Astrocyte of the spinal cord (primary cell): ENCODE measurements at places on chromosomes 5 and 9.

DNA sequence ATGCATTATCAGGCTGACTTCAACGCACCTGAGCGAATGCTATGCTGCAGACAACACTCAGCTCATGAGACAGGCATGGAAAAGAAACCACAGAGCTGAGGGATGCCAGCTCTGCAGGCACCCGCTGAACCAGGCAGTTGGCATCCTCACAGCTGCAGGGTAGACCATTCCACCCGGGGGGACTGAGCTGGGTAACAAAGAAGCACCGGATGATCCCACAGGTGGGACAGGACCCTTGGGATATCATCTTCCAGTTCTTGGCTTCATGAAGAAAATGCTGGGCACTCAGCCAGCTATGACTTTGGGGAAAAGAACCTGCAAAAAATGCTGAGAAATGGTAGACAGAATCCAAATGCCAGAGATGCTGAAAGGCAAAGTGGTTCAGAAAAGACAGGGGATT, 9.6 kb downstream of the EPB41L4B start:
- DNase-seq, result peak; percentile 36

- no peak for DNase-seq
Observed at GRCh38 chr5:7518947-7519560, 123.1 kb downstream of the ADCY2 start.

DNA sequence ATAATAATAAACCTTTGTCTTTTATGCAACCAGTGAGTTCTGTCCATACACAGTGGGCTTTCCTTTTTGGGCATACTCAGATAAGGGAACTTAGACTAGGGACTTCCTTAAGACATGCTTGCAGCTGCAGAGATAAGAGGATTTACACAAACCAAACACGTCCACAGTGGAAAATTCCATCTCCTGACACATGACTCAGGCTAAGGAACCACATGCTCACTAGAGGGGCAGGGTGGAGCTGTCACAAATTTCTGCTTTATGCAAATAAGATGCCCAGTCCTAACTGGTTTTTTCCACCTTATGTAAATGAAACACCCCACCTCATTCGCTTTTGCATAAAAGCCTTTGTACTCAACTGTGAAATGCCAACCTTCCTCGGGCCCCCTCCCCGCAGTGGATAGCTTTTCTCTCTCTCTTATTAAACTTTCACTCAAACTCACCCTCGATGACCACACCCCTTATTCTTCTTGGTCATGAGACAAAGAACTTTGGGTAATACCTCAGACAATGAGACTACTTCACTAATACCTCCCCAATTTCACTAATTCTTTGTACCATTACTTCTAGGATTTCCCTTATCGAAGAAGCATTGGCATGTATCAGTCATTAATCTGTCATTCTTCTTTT, 170.3 kb upstream of the FTMT start:
- no peak for DNase-seq

DNA sequence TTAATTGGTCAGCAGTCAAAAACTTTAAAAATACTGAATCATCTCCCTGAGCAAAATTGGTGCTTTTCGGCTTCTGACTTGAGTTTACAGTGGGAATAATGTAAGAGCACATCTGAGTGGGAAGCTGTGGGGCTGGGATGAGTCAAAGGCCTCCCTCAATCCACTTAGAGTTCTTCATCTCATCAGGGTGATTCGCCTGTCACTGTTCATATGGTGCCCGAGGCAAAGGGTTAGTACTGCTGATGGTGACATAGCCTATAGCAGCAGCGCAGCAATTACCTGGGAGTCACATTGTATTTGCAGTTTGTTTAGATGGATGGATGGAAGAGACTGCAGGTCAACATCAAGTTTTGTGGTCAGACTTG, 113.8 kb upstream of the ZNF608 start:
- no peak for DNase-seq

GRCh38 chr9:137506702-137507171, 43.5 kb downstream of the PNPLA7 start:
- DNase-seq, result no peak
